Endodermal cell (in vitro differentiated cells): ENCODE measurements at places on chromosomes 11 and 22. TPM values are rescaled to one million over a fixed set of nuclear protein-coding genes. Genes with fewer than 3 reads are reported as not detected.

DNA sequence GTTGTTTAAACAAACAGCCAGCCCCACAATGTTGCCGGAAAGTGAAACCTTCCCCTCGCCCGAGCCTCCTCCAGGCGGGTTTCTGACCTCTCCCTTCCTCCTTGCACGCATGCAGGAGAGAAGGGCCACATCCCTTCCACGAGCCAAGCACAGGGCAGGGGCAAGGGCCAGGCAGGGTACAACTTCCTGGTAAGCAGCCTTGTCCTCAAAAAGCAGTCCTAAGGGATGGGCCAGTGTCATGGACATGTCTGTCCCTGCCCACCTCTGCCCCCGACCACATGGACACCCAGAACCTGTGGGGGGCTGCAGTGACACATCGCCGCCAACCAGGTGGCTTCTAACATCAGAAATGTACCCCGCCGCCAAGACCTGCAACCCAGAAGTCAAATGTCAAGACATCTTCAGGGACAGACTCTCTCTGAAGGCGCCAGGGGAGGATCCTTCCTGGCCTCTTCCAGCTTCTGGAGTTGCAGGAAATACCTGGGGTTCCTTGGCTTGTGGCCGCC lies 145.3 kb downstream of the CRYBB2 start:
- no peak overlapping the region for H3K4me3 ChIP-seq
- H3K4me1 ChIP-seq, result no peaks in the 10 kb centered on the region

GRCh38 chr11:99418927-99419720 lies 398.4 kb downstream of the CNTN5 start:
- H3K27ac ChIP-seq, result no peak overlapping the region
- H3K36me3 ChIP-seq, result no peaks in the 10 kb centered on the region
- no peak for DNase-seq
- H3K4me3 ChIP-seq, result no peak overlapping the region
- peaks cover 5% of the 10 kb centered on the region for H3K4me1 ChIP-seq
- H3K27me3 ChIP-seq, result no peaks in the 10 kb centered on the region

GRCh38 chr22:29226351-29226981 lies 20.8 kb downstream of the EMID1 start:
- DNase-seq, result no peak
- H3K36me3 ChIP-seq, result no peaks in the 10 kb centered on the region
- H3K4me3 ChIP-seq, result no peak overlapping the region
- H3K27ac ChIP-seq, result no peak overlapping the region
- H3K4me1 ChIP-seq, result no peaks in the 10 kb centered on the region

GRCh38 chr11:43833657-43834073 lies 47.0 kb upstream of the ALKBH3 start:
- no peak overlapping the region for H3K27ac ChIP-seq
- H3K36me3 ChIP-seq, result peaks cover 33% of the 10 kb centered on the region
- no peak overlapping the region for H3K4me3 ChIP-seq
- DNase-seq, result no peak
- H3K4me1 ChIP-seq, result no peaks in the 10 kb centered on the region
- no peaks in the 10 kb centered on the region for H3K27me3 ChIP-seq

DNA sequence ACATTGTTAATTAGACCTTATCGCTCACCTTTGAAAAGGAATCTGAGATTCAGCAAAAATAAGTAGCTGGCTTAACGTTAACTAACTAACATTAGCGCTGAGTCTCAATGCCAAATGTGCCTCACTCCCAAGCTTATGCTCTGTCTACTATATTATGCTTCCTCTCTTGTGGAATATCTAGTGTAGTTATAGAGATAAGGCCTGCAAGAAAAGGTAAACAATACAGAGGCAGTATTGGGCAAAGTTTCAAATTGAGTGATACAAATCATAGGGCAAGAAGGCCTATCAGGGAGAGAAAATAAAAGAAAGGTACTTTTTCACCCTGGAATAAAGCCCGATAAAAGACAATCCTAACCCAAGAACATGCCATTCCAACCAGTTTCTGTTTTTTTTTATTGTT lies 61.6 kb upstream of the SLC17A6 start:
- no peak overlapping the region for H3K4me3 ChIP-seq
- no peak overlapping the region for H3K27ac ChIP-seq
- DNase-seq, result no peak
- no peaks in the 10 kb centered on the region for H3K27me3 ChIP-seq
- H3K4me1 ChIP-seq, result peaks cover 5% of the 10 kb centered on the region
- no peaks in the 10 kb centered on the region for H3K36me3 ChIP-seq

GRCh38 chr11:128053981-128054931 lies 533.1 kb downstream of the ETS1 start:
- H3K36me3 ChIP-seq, result no peaks in the 10 kb centered on the region
- H3K27me3 ChIP-seq, result no peaks in the 10 kb centered on the region
- H3K4me3 ChIP-seq, result no peak overlapping the region
- H3K27ac ChIP-seq, result no peak overlapping the region
- no peaks in the 10 kb centered on the region for H3K4me1 ChIP-seq
- no peak for DNase-seq

C11orf86 gene
- not detected in 3 replicates for total RNA-seq

DNAJC24 gene
- total RNA-seq, result 23.9 and 24.1 TPM in 2 replicates

OR10AG1 gene
- total RNA-seq, result not detected in 2 replicates

CD248 gene
- total RNA-seq, result 0.33 to 0.59 TPM (median 0.38 TPM) in 3 replicates

GGTLC3 gene
- not detected in 3 replicates for total RNA-seq

MS4A15 gene
- total RNA-seq, result not detected in 2 replicates
